GM06990 (cell line): ENCODE measurements at places on chromosomes 7 and 10.
A peak's percentile ranks its signal among the peaks of the same experiment; 100 is the strongest.

DNA sequence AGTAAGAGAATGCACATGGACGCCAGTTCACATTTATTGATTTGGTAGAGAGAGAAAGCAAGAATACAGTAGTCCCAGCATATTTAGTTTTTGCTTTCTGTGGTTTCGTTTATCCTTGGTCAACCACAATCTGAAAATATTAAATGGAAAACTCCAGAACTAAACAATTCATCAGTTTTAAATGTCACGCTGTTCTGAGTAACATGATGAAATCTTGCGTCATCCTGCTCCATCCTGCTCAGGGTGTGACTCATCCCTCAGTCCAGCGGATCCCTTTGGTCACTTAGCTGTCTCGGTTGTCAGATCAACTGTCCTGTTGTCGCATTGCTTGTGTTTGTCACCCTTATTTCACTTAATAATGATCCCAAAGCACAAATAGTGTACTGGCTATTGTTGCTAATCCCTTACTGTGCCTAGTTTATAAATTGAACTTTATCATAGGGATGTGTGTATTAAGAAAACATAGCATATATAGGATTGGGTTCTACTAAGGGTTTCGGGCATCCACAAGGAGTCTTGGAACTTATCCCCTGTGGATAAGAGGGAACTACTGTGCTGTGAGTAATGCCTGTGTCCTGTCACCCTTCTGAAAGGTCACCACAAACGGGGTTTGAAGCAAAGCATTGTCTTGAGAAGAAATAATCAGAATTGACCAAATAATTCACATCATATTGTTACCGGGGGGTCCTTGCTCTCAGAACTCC is 73.6 kb downstream of the OTUD1 start:
- no peak for DNase-seq

DNA sequence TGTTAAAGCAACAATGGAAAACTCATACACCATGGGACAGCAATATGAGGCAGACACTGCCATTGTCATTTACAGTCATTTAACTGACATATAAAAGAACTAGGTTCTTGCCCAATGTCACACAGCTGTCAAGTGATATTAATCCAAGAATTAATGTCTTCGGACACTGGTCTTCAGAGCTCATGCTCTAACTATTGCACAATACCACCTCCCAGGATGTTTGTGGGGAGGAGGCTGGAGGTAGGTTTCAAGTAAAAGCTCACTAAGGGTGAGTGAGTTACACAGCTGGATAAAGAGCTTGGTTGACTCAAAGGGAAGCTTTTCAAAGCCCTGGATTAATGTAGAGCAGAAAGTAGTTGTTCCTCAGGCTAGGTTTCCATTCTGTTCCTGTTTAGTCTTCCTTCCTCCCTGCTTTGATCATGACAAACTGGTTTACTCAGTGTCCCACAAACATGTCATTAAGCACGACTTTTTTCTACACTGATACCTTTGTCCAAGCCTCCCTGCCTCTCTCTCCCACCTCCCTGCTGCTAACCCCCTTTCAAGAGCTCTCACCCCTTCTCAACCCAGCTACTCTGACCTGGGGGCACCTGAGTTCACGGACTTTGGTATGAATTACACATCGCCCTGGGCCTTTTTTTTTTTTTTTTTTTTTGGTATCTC is 987 bp upstream of the EXOC6 start:
- no peak for DNase-seq

GRCh38 chr10:114034923-114035645 is 8.6 kb upstream of the ADRB1 start:
- no peak for DNase-seq

DNA sequence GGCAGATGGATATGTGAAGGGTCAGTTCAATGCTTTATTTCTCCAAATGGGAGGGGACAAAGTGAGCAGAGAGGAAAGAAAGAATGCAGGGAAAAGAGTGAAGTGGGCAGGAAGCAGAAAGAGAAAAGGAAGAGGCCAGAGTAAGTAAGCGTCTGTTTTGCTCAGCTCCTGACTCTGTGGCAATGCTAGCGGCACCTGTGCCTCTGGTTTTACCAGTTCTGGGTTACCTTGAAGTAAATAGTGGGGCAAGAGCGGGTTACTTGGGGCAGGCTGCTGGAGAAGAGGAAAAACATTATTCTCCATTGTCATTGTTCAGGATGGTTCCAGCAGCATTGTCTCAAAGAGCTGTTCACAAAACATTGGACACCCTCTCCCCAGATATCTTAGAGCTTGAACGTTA is 1.9 kb downstream of the TAS2R40 start:
- no peak for DNase-seq

GRCh38 chr10:110115784-110116520 is 91.5 kb upstream of the MXI1 start:
- no peak for DNase-seq

GRCh38 chr7:145009876-145010275 is 174.0 kb upstream of the TPK1 start:
- no peak for DNase-seq

GRCh38 chr10:24723788-24724380 is at the start of gene ARHGAP21:
ARHGAP21 (minus strand) TSS chr10:24723887; CDS start chr10:24721899, 1,988 bp downstream.
- DNase-seq = peak; percentile 76

DNA sequence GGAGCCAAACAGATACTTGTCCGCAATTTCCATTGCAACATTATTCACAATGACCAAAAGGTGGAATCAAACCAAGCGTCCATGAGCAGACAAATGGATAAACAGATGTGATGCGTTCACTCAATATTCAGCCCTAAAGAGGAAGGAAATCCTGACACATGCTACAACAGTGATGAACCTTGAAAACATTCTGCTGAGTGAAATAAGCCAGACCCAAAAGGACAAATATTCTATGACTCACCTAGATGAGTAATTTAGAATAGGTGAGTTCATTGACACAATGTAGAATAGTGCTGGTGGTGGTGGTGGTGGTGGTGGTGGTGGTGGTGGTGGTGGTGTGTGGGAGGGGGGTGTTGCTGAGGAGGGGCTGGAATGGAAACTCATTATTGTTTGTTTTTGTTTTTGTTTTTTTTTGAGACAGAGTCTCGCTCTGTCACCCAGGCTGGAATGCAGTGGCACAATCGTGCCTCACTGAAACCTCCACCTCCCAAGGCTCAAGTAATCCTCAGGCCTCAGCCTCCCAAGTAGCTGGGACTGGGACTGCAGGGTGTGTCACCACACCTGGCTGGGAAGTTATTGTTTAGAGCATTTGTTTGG is 28.6 kb downstream of the SMKR1 start:
- DNase-seq = no peak

DNA sequence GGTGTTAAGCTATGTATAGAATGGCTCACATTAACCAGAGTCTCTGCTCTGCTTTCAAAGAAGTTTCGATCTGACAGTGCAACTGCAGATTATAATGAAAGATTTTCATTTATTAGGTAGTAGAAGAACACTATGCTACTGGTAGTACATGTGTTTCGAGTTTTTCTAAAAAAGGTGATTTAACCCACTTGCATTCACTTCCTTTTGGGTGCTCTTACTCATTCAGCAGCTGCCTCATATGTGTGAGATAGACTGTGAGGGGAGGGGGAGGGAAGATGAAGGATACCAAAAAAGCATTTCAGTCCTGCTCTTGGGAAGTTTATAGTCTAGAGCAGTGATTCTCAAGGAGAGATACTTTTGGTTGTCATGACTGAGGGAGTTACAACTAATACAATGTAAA is 20.4 kb downstream of the PLEKHA8 start:
- no peak for DNase-seq

DNA sequence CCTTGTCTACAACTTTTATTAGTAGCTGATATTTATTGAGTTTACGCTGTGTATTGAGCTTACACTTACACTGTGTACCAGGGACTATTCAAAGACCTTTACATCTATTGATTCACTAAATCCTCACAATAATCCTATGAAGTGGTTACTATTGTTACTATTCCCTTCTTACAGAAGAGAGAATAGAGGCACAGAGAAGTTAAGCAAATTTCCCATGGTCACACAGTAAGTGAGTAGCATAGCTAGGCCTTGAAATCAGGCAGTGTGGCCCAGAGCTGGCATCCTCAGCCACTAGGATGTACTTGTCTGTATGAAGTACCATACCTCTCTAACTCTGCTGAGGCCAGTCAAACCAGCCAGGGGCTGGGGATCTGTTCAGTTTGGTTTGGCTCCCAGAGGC is 7.6 kb downstream of the COL13A1 start:
- no peak for DNase-seq

- DNase-seq = no peak
Measured at GRCh38 chr7:87517136-87517815, 41.8 kb upstream of the ABCB4 start.

DNA sequence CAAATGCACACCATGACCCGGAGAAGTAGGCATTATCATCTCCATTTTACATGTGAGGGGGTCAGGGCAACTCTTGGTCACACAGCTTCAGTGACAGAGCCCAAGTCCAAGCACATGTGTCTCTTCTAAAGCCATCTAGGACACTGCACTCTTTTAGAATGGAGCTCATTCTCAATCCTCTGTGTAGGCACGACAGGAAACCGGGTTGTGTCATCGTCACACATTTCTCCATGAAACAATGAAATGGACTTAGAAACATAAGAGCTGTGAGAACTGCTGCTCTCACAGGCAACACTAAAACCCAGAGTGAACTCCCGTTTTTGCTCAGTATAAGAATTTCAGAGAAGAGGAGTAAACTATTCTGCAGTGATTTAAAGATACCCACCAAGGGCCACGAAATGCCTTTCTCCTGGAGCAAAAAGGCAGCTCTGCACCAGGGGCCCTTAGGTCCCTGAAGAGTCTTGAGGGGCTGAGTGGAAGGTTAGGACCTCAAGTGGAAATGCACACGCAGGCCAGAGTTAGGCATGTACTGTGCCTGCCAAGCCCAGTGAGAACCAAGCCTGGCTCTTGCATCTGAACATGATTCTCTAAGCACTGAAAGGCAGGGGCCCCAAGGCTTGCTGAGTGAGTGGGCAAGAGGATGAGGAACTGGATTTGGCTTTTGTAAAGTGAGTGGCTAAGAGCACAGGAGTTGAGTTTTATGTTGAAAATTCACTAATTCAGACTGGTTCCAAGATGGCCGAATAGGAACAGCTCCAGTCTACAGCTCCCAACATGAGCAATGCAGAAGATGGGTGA is 13.3 kb downstream of the ALOX5 start:
- DNase-seq = no peak

DNA sequence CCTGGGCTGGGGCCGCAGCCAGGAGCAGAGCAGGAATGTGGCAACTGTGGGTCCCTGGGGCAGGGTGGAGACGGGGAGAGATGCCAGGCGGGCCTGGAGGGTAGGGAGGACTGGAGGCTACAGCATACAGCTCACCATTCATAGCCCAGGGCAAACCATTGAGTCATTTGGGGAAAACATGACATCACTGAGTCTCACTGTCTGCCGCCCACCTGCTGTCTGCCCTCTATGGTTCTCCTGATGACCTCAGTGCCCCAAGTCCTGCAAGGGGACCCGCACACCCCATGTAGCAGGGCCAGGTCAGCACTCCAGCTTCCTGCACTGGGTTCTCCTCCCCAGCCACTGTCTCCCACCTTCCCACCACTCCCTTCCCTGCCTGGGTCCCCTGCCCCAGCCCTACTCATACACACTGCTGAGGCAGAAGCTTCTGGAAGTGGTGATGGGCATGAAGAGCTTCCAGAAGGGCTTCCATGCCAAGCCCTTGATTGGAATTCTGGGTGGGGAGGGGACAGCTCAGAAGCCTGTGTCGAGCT is 10.4 kb downstream of the CHST3 start:
- peak; percentile 51 for DNase-seq

DNA sequence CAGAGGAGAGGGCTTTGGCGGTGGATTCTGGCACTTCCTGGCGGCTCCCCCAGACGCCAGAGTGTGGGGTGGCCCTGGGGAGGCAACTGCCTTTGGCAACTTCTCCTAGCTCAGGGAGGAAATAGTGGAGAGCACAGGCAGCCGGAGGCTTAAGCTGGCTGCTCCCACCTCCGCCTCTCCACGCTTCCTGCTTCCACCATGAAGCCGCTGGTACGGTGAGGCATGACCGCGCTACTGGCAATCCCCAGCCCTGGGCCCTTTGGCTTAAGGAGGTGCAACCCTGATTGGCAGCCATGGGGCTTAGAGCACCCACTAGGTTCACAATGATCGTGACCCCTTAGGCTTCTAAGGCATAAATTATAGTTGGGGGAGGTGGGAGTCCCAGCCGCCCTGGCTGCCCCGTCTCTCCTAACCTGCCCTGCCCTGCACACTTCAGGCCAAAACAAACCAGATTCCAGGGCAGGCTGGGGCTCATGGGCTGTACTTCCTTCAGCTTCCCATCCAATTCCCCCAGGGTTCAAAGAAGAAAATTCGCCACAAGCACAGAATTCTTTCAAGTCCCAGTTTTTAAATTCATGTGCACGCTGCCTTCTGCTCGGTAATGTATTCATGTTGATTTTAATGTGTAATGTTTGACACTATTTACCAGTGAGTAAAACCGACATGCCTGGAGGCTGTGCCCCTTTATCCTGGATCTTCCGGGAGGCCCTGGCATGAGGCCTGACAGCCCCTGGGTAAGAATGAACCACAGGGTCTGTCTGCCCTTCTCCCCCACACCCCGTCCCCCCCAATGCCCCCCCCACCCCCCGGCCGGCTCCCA is 90.7 kb upstream of the LRRC4 start:
- DNase-seq = no peak

DNA sequence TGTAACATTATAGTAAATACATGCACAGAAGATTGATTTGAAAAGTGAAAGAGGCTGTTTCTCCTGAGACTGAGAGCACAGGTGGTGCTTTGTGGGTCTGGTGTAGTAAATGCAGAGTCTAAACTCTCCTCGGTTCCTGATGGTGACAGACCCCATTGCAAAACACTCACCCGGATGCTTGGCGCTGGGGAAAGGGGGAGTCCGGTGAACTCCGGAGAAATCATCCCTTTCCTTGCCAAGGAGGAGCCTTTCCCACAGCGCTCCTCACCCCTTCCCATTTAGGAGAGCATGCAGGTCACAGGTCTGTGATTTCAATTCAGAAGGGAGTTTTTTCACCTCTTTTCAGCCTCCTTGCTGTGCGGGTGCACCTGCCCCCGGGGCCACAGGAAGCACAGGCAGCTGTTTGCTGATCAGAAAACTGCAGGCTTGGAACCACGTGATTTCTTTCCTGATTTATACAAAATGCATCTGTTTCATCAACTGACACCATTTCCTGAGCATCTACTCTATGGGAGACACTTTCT is 75.6 kb upstream of the LYZL2 start:
- peak; percentile 73 for DNase-seq

- no peak for DNase-seq
Measured at GRCh38 chr10:32893434-32893833, 64.6 kb downstream of the ITGB1 start.

DNA sequence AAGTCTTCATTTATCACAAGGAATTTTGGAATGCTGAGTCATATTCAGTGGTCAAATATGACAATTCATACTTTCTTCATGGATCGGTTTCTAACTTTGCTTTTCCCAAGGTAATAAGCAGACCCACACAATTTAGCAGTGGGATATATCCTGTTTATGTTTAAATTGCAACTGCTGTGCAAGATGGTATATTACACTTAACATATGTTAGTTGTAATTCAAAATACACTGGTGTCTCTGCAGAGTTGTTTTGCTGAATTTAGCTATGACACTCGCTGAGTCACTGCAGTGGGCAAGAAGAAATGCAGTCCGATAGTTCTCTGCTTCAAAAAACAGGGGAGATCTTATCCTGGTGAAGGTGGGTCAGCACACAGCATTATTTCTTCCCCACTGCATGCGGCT is 194.8 kb upstream of the PTN start:
- DNase-seq = no peak

GRCh38 chr10:11851910-11852309 is 28.8 kb downstream of the PROSER2 start:
- DNase-seq = no peak
